ENCODE measurements at places on chromosomes 1 and 21.

- DNase-seq = no peak
Measured at GRCh38 chr1:177185209-177185608, 14.5 kb downstream of the BRINP2 start.

DNA sequence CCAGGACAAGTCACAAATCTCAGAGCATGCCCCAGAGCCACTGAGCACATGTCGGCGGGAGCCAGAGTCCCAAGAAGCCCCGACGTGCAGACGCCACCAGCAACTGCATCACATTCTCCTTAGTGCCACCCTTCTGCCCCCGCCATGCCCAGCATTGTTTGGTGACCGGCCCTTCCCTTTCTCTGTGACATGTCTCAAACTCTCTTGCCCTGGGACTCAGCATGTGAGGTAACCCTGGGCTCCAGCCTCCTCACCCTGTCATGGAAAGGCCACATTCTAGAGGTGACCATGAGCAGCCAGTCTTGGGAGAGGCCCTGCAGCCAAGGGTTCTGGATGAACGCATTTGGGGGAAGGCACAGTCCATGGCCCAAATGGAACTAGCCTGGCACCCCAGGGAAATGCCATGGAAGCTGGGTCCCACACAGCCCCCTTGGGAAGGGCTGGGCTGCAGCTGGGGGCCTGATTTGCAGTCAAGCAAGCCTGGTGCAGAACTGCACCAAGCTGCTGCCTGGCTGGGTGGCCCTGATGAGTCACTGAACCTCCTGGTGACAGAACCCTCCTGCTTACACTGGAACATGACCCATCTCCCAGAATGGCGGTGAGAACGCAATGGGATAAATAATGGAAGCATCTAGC lies 94.4 kb downstream of the ITPKB start:
- no peak for DNase-seq

- DNase-seq = no peak
Measured at GRCh38 chr1:188769936-188770335, 1707.7 kb downstream of the BRINP3 start.

DNA sequence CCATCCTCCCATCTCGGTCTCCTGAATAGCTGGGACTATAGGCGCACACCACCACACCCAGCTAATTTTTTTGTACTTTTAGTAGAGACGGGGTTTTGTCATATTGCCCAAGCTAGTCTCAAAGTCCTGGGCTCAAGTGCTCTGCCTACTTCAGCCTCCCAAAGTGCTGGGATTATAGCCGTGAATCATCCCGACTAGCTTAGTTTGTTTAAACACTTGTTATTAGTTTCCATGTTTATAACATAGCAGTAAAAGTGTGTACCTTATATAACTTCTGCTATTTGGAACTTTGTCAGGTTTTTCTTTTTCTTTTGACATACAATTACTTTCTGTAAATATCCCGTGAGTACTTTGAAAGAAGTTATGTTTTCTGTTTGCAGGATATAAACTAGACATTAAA lies 60.6 kb upstream of the C1orf21 start:
- DNase-seq = no peak
